ENCODE measurements at places on chromosomes 6 and 20.
A peak's percentile ranks its signal among the peaks of the same experiment; 100 is the strongest.

- peak; percentile 84 for DNase-seq
Measured at GRCh38 chr20:38270869-38271605, 10.5 kb upstream of the KIAA1755 start.

GRCh38 chr6:16184551-16184950, 53.8 kb upstream of the GMPR start:
- DNase-seq, result no peak

GRCh38 chr6:43505718-43506117, 4.4 kb downstream of the LRRC73 start:
- no peak for DNase-seq

- DNase-seq, result no peak
Measured at GRCh38 chr6:161095916-161096315, 104.3 kb downstream of the MAP3K4 start.

DNA sequence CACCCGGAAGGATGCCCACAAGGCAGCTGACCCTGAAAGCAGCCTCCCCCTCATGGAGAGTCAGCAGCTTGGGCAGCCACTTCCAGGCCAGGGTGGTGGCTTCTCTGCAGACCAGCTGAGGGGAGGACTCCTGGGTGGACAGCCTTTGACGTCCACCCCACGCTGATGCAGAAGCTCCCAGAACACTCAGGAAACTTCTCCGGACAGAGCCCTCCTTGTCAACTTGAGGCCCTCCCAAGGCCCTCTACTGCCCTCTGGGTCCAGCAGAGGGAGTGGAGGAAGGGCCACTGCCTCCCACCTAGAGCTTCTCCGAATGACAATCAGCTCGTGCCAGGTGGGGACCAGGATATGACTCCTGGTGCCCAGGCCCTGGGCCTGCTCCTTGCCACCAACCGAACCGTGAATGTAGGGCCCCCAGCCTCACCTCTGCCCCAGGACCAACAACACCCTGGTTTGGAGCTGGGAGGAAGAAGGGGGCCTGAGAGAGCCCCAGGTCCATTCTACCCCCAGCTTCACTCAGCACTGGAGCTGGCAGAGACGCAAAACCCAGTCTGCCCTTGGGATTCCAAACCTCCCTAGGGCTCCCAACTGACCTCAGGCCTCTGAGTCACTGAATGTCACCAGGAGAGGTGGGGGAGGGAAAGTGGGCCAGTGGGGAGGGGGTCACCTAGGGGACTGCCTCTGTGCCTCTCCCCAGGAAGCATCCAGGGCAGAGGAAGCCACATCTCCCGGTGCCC, 10.9 kb upstream of the SLC22A7 start:
- DNase-seq, result no peak

- no peak for DNase-seq
Measured at GRCh38 chr6:148874698-148875293, 128.0 kb downstream of the UST start.

DNA sequence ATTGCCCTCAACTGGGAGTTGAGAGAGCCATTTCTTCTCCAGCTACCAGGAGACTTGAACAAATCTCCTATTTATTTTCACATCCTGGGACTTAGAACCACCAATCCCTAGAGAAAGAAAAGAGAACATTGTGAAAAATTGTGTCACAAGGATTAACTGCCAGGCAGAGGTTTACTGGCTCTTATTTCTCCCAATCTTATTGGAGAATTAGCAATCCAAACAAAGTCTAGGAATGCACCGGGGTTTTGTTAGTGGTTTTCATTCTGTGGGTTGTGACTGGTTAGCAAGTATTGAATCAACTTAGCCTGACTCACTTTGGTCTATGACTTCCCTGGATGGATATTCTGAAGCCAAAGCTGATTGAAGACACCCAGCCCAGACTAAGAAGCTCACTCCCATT, 21.2 kb upstream of the ENPP5 start:
- peak; percentile 9 for DNase-seq

DNA sequence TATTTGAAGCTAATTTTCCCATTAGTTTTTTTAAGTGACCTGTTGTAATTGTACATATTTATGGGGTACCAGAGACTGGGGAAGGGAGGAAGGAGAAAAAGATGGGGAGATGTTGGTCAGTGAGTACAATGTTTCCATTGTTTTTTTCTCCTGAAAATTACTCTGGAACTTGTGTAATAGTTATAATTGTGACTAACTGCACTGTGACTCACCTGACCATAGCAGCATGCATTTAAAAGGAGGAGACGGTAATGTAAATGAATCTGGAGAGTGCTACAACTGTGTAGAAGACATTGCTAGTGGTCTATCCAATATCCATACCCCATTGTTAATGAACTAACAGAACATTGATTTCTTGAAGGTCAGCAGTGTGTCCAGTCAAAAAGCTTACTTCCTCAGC, 133.4 kb downstream of the RFPL4B start:
- DNase-seq, result no peak

DNA sequence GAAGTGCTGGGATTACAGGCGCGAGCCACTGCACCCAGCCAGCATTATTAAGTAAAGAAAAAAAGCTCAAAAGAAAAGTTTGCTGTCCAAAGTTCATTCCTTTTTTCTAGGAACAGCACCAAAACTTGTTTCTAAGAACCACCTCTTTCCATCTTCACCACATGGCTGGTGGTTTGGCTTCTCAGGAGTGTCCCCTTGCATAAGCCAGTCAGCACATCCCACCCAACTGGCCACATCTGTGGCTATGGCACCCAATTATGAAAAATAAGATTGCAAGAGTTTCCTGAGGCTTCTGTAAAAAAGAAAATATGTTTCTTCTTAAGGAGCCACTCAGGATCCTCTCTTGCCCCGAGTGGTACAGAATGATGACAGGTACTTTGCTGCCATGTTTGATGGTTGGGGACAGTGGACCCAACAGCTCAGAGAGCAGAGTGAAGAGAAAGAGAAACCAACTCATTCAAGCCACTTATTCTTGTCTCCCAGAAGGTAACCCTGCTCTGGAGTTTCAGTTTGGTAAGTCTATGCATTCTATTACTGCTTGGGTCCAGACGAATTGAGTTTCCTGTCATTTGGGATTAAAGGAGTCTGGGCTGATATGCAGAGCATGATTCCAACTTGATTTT, 65.3 kb downstream of the PSMB1 start:
- no peak for DNase-seq

DNA sequence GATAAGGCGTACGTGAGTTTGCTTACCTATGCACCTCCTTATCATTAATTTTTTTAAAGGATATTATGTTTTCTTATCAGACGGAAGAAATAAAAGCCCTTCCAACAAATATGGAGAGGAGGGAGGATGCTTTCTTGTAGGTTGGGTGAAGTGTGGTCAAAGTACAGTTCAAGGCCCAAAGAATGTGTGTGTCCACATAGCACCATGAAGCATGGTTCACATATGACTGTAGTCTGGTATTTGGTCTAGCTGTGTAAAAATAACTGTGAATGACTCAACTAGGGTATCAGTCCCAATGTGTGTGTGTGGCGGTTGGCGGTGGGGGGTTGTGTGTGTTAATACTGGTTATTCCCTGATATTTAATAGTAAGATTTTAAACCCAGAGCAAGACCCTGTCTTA, 212.7 kb downstream of the TMEM242 start:
- DNase-seq, result no peak

- no peak for DNase-seq
Measured at GRCh38 chr6:159170999-159171712, 2.0 kb downstream of the FNDC1 start.

Measured in HFF-Myc (cell line).